CD4-positive, alpha-beta T cell treated with Interleukin-2 at 100 ng/mL for 4 hours (primary cell): ENCODE measurements at places on chromosomes 11 and 22.
A peak's percentile ranks its signal among the peaks of the same experiment; 100 is the strongest.

DNA sequence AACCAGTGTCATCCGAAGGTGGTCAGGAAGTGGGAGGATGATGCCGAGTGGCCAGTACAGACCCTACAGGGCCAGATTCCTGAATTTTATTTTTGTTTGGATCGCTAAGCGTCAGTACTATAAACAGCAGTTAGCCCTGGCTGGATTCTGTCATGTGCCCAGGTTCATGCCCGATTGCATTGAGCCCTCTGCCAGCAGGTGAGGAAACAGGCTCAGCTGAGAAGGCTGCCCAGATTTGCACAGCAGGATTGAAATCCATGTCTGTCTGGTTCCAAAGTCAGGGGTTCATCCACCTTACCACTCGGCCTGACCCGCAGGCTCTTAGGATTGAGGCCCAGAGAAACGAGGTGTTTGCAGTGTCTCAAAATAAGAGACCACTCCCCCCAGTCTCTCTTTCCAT lies 9.1 kb upstream of the TBC1D22A start:
- no peak for DNase-seq

- no peak for DNase-seq
These were observed 291.5 kb upstream of the CCDC179 start for GRCh38 chr11:23151819-23152218.

- DNase-seq = no peak
These were observed 4.5 kb downstream of the LMNTD2 start for GRCh38 chr11:555780-556661.

DNA sequence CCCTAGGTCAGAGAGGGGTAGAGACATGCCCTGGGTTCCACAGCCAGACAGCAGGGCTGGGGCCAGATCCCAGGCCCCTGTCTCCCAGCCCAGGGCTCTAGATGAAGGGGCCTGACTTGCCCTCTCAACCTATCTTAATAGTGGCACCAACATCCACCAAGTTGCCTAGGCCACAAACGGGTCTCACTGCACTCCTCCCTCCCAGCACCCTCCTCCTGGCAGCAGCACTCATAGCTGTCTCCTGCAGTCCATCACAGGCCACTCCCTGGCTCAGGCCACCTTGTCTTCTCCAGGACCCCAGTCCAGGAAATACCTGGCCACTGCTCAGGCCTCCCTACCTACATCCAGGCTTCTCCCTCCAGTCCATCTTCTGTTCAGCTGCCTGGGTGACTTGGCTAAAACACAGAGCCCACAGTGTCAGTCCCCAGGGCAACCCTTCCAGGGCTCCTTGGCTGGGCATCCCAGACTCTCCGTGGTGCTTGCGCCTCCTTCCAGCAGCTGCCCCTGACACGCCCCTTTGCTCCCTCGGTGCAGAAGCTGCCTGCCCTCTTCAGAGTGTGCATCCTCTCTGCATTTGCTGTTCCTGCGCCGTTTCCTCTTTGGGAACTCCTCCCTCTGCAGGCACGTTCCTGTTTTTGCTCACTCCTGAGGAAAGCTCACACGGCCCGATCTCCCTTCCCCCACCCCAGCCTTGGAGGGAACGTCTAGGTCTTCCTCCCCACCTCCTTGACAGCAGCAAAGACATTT lies 40.5 kb downstream of the LRRC32 start:
- DNase-seq = peak; percentile 3

GRCh38 chr22:47171441-47172221 lies 409.2 kb downstream of the TBC1D22A start:
- DNase-seq = no peak

DNA sequence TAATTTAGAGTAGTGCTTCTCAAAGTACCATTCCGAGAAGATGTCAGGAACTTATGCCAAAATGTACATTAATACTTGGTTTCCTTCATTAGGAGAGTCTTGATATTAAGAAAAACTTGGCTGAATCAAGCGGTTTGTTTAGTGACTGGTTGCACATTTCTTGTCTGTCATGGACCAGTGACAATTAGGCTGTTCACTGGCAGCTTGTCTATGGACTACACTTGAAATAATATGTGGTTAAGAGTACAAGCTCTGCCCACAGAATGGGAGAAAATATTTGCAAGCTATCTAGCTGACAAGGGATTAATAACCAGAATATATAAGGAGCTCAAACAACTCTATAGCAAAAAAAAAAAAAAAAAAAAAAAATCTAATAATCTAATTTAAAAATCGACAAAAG lies 24.6 kb downstream of the COA4 start:
- DNase-seq = no peak

- DNase-seq = no peak
These were observed 101.2 kb upstream of the HSD17B12 start for GRCh38 chr11:43579171-43579918.

DNA sequence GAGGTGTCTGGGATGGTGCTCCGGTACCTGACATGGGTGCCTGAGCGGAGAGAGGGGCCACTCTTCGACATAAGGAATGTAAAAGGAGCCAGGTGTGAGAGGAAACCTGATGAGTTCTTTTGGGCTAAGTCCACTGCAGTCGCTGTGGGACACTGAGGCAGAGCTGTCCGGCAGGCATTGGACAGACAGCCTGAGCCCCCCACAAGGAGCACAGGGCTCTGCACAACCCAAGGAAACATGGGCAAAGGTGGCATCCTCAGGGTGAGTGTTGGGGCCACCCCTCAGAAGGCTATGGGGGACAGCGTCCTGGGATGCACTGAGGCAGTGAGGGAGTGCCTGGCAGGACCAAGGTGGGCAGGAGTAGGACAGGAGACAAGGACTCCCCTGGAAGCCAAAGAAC lies 57.7 kb upstream of the EMID1 start:
- DNase-seq = no peak

GRCh38 chr11:77069336-77069968 lies 2.7 kb downstream of the CAPN5 start:
- no peak for DNase-seq

- DNase-seq = no peak
These were observed 131.8 kb upstream of the RAG2 start for GRCh38 chr11:36729825-36730224.

DNA sequence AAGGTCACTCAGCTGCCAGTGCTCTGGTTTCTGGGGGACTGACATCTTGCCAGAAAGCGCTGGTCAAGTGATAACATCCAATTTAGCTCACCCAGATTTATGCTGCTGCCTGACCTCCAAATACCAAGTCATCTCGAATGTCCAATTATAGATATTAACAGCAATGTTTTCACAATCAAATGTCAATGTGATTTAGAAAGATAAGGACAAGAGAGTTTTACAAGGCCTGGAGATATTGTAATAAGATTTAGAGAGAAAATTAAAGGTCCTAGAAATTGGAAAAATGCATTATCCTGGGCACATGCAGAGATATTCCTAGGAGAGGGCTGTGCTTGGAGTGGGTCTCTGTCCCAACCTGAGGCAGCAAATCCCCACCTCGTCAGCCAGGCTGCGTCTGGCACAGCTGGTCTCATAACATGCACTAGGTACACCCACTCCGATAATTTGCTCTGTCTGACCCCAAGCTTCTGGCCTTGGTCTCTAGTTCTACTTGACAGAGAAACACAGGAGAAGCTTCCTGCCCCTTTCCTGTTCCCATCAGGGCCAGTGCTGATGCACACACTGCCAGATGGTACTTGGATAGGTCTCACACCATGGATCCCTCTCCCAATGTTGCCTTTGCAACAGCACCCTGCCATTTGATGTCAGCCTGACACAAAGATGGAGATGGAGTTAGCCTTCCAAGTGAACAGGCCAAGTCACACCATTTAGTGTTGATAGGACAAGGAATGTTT lies 28.6 kb downstream of the USH1C start:
- DNase-seq = no peak
